ENCODE measurements at places on chromosomes 2 and 18. TPM values are rescaled to one million over a fixed set of nuclear protein-coding genes. Genes with fewer than 3 reads are reported as not detected.

- no peak for DNase-seq
These were observed 1037.9 kb upstream of the DDX18 start for GRCh38 chr2:116776556-116776955.

GRCh38 chr18:25233528-25234321, 118.2 kb downstream of the ZNF521 start:
- DNase-seq: no peak

GRCh38 chr2:14621906-14622549, 10.5 kb upstream of the LRATD1 start:
- DNase-seq: no peak

DNA sequence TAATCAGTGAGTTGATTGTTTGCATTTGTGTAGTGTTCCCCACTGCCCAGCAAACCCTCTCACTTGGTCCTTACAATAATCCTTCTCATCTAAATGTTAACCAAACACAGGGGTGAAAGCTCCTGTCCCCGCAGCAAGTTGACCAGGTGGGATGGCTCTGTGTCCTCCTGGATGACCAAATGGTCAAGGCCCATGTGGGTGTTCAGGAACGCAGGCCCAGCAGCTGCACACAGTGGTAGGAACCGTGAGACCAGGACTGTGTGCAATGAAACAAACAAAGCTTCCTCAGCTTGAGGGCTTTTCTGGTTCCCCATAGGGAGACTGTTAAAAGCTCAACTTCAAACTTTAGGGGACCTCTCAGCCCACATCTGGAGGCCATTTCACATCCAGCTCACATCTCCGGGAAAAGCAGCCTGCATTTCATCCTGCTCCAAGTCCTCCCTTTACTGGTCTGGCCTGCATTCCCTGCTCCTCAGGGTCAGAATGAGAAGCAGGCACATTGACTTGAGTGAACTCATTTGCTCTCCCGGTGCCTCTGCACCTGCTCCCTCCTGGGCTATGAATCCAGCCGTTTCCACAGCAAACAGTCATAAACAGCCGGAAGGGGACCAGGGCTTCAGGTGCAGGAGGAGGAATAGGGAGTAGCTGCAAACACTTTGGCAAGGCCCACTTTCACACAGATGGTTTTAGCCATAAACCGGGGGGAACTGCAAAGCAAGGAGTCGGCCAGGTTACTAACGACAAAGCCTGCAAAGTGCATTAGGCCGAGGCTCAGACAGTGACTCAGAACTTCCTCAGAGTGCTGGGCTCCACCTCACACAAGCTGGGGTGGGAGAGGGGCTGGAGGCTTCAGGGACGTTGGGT, 144.7 kb downstream of the CAPN13 start:
- no peak for DNase-seq

DNA sequence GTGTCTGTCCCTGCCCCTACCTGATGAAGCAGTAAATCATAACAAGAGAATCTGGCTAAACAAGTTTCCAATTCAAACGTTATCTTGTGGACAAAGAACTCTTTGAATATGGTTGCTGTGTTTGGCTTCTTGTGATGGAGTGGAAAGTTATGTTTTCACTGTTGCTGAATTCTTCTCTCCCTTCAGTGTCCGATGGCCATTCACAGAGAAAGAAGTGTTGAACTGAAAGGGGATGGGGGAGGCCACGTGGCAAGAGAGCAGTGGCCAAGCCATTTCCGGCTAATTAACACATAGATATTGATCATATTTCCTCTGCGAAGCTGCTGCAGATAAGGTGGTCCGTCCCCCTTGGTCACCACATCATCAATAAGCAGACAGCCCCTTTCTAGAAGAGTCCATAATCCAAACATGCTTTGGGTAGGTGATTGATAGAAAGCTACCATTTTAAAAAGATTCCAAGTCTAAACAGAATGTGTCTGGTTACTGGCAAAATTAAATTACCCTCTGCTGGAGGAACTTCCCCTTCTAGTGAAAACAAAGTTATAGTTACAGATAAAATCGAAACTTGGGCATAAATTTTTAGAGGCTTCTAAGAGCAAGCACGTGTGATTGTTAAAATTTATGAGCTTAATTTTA, 36.9 kb upstream of the FZD7 start:
- no peak for DNase-seq

DNA sequence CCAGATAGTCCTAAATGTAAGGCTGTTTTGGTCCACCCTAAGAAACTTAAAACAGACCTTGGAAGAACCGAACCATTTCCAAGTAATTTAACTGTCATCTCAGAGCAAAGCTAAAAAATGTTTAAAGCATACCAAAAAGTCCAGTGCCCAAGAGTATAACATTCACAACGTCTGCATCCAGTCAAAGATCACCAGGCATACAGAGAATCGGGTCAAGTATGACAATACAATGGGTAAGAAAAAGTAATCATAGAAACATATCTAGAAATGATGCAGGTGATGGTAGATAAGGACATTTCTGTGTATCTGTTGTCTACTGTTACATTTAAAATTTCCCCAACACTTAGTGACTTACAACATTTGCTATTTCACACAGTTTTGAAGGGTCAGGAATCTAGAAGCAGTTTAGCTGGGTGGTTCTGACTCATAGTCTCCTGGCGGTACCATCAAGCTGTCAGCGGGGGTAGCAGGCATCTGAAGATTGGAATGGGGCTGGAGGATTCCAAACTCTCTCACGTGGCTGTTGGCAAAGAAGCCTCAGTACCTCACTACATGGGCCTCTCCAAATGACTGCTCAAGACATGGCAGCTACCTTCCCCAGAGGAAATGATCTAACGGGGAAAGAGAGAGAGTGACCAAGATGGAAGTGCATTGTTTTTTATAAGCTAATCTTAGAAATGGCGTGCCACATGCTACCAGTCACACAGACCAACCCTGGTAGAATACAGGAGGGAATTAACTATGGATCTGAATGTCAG, 36.6 kb upstream of the DYNC2LI1 start:
- no peak for DNase-seq

GRCh38 chr2:160433466-160434140, 60.0 kb downstream of the RBMS1 start:
- no peak for DNase-seq

- no peak for DNase-seq
These were observed 32.3 kb downstream of the CCNT2 start for GRCh38 chr2:134950886-134951285.

- DNase-seq: no peak
These were observed 44.4 kb upstream of the TMEM182 start for GRCh38 chr2:102717308-102718018.

GRCh38 chr2:121096611-121097010, 188.4 kb downstream of the TFCP2L1 start:
- DNase-seq: no peak

GRCh38 chr18:68928762-68929675, 131.1 kb downstream of the CCDC102B start:
- no peak for DNase-seq

- DNase-seq: no peak
These were observed 11.2 kb downstream of the SCG2 start for GRCh38 chr2:223590964-223591363.

DNA sequence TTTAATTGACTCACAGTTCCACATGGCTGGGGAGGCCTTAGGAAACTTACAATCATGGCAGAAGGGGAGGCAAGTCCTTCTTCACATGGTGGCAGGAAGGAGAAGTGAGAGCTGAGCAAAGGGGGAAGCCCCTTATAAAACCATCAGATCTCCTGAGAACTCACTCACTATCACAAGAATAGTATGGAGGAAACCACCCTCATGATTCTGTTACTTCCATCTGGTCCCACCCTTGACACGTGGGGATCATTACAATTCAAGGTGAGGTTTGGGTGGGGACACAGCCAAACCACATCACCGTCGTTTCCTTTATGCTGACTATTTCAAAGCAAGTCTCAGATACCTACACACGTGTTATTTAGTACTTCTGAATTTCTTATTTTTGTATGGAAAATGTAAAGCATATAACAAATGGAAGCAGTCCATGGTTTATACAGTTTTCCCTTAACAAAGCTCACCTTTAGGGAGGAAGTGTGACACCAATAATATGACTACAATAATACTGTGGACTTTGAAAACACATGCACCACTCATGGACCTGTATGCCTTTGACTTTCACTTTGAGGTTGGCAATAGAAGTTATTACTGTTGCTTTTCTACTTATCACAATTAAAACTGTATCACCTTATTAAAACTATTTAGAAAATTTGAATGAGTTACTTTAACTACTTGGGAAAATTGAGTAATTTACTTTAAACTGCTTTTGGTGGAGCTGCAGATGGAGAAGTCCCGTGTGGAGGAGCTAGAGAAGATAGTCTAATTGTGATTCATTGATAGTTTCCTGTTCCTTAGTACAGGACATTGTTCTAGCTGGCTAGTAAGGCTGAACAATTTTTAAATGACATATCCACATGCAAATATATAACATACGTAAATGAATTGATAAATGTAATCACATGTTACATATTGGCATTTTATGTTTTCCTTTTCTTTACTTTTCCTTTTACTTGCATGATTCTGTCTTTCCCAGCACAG, 37.3 kb downstream of the MTCL1 start:
- DNase-seq: no peak

CCDC68 gene
- total RNA-seq: not detected

GRCh38 chr18:13534631-13535030, 191.7 kb downstream of the FAM210A start:
- DNase-seq: no peak

GRCh38 chr2:193462411-193462810, 1267.7 kb upstream of the TMEFF2 start:
- no peak for DNase-seq

NOP58 gene
- 180 TPM for total RNA-seq

LPIN2 gene
- 82.6 TPM for total RNA-seq

ADD2 gene
- 26.9 TPM for total RNA-seq

DNA sequence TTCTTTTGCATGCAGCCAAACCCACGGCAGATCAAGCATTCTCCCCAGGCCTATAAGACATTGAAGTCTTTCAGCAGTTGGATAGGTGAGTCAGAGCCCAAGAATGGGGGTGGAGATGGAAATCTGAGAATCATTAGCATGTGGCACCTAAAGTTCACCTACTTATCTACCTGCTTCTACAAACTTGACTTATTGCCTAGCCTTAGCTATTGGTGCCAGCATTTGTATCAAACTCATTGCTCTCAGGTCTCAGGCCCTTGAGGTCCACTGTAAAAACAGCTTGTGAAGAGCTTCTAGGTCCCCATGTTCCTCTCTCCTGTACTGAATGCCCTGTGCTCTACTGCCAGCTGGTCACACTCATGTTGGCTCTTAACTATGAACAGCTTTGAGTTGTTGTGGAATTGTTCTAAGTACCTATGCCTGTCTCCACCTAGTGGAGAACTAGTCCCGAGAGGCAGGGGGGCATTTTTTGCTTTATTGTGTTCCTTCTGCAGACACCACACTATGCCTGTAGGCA, 278.4 kb upstream of the SPRED2 start:
- DNase-seq: no peak

STEAP3 gene
- total RNA-seq: 0.16 TPM

SAG gene
- not detected for total RNA-seq

GRCh38 chr2:10501980-10502802, 54.1 kb upstream of the ODC1 start:
- no peak for DNase-seq

DNA sequence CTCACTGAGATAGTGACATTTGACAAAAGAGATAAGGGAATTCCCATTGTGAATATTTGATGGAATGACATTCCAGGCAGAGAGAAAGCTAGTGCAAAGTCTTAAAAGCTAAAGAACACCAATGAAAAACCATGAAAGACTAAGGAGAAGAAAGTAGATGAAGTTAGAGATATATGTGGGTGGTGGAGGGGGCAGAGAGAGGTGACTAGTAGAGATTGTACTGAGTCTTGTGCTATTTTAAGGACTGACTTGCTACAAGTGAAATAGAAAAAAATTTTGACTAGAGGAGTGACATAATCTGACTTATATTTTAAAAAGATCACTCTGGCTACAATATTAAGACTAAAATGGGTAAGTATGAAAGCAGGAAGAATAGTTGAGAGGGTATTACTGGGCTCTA, 35.3 kb upstream of the GULP1 start:
- no peak for DNase-seq

NDC80 gene
- 88.5 TPM for total RNA-seq

DNA sequence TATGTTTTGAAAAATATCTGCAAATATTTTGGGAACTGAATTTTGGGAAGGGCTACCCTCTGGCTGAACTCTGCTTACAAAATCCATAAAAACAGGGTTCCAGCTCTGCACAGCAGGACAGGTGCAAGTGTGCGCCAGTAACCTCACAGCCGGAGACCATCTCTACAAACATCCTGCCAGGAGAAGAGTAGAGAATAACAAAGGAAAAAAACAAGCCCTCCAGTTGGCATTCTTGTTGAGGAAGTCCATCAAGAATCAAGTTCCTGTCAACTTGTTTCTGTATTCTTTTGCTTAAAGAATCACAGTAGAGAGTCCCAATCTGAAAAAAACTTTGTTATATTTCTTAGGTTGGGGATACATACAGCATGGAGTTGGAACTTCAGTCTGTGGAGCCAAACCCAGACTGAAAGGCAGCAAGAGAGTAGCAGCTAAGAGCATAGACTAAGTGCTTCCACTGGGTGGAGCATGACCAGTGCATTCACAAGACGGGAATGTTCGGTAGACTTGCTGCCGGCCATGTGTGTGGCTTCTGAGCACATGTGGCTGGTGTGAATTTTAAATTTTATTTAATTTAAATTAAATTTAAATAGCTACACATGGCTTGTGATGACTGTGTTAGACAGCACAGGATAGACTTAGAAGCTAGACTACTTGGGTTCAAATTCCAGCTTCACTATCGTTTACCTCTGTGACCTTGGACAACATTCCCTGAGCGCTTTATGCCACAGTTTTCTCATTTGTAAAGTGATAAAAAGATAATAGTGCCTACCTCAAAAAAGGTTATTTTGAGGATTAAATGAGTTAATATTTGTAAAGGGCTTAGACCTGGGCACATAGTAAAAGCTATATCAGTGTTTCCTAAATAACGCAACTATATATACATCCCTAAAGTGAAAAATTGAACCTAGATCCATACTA, 41.9 kb downstream of the SPTBN1 start:
- no peak for DNase-seq

NXPH2 gene
- total RNA-seq: not detected

DNA sequence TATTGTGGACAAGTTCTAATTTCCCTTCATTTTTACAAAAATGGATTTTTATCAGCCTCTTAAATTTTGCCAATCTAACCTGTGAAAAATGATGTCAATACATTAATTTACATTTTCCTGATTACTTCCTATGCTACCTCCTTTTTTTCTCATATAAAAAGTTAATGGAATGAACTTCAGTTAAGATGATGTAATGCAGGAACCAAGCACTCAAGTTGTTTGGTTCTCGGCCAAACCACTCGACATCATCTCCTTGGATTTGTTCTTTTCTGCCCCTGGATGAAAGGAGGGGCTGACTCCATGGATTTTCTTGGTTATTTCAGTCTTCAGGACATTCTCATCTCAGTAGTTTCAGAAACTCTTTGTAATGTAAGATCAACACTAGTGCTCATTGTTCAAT, 253.1 kb upstream of the NXPH2 start:
- DNase-seq: no peak

- no peak for DNase-seq
These were observed 238.5 kb downstream of the DYSF start for GRCh38 chr2:71691747-71692441.

CNPPD1 gene
- 41.4 TPM for total RNA-seq

COLEC12 gene
- total RNA-seq: not detected

- no peak for DNase-seq
These were observed 21.3 kb upstream of the COL3A1 start for GRCh38 chr2:188952901-188953300.
